ENCODE measurements at places on chromosomes 12 and 14.

DNA sequence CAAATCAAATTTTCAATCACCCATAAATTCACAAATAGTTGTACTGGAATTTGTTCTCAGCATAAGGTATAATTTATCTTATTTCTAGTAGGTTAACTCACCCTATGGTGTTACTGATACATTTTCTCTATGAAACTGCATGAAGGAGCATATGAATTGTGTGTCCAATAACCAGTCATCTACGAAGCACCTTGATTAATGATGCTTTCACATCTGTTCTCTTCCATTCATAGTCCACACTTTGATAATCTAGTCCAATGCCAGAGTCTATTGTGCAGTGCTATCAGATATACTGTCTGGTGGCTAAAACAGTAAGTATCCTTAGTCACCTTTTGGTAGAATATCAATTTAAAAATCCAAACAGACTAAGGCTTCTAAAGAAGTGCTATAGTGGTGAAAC, 876.0 kb downstream of the RPS29 start:
- DNase-seq = no peak

- DNase-seq = no peak
Measured at GRCh38 chr12:49294804-49295081, 204 bp upstream of the PRPH start.

GRCh38 chr12:99767809-99768208, 120.3 kb downstream of the GARIN6 start:
- DNase-seq = no peak

GRCh38 chr12:98373025-98373554, 142.3 kb upstream of the TMPO start:
- DNase-seq = peak; percentile 13

DNA sequence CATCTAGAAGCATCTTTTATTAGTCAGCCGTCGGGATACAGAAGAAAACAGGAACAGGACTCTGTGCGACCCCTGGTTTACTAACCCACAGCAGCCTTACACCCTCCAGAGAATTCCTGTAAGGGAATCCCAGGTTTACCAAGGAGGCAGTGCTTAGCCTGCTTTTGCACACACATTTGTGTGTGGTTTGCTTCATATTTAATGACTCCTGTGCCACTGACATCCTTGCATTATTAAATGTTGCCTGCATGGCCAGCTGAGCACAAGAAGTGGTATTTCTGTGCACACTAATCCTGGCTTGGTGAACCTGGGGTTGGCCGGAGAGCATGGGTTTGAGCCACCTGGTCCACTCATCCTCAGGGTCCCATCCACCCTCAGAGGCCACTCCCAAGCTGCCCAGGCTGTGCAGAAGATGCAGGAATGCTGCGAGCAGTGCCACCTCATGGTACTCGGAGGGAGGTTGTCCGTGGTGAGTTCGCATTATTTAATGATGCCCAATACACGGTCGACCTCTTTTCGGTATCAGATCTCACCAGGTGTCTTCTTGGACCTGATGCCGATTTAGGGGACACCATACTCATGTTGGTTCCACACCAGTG, 152.4 kb upstream of the RTL1 start:
- DNase-seq = no peak

- DNase-seq = peak; percentile 72
Measured at GRCh38 chr12:51911307-51911706, 4.0 kb downstream of the ACVRL1 start.

DNA sequence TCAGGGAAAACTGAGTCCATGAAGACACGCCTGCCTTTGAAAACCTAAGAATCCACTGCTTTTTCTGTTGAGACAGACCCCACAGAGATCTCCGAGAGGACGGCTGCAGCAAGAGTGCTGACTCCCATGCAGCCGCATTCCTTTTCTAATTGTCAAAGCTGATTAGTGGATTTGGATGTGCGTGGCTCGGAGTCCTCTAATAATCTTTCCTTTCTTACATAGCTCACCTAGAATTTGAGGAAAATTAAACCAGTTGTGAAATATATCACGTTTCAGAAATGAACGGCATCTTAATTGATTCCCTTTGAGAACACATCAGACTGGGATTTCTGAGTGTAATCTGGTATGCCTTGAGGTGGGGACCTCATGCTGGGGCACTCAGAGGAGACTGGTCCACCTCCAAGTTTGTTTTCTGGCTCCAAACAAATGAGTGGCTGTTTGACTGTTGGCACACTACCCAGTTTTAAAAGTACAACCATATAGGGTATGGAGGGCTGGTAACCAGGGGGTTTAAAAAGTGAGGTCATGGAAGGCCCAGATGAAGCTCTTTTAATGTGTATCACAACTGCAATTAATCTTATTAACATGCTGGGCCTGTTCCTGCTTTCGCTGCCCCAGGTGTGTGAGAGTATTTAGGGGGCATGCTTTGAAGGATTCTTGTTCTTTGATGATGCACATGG, 63.3 kb downstream of the RASSF3 start:
- DNase-seq = no peak

DNA sequence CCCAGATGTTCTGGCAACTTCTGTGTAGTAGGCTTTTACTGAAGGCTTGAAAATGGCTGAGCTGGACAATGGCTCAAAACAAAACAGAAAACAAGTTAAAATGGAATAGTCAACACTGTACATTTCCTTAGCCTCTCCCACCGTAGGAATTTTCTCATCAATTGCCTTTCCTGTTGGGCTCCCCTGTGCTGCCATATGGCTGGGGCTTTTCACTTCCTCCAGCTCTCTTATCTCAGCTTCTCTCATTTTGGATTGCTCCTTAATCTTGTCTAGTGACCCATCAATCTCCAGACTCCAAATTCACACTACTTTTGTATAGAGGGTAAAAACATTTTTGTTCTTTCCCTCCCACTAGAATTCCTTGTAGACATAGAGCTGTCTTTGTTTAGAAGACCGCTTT, 50.4 kb upstream of the RPH3A start:
- no peak for DNase-seq

GRCh38 chr12:115752156-115752555, 525.3 kb downstream of the MED13L start:
- DNase-seq = no peak

DNA sequence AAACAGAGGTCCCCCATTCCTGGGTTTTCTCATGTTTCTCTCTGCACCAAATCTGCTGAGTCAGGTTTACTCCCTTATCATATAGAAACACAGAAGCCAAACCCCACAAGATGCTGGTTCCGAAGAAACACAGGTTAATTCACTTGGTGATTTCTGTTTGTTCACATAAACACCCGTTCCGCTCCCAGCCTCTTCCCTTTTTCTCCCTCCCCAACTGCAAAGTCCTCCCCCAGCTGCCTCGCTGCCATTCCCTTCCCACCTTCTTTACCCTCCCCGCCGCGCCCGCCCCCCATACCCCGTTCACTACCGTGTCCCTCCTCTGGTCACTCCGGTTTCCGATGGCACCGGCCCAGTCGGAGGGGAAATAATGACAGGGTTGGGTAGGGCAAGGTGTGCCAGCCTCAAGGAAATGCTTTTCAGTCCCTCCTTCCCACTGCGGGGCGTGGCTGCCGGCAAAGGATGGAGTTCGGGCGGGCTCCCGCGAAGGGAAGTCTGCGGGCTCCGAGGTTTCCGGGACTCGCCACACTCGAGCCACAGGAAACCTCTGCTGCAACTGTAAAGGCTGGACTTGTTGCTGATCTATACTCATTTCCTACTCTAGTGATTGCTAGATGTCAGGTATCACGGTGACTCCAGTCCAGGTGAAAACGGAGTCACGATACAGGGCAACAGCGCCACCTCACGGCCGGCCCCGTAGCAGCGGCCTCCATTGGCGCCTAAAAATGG, at the start of gene STYK1:
TSS of gene STYK1 (minus strand) at position 394 of the 726 bp plus-strand sequence. CDS start 39,434 bp downstream, outside the sequence.
- DNase-seq = peak; percentile 26

GRCh38 chr14:88297306-88297705, 25.8 kb downstream of the KCNK10 start:
- peak; percentile 27 for DNase-seq

GRCh38 chr14:75521415-75522199, 662 bp upstream of the BATF start:
- DNase-seq = no peak

DNA sequence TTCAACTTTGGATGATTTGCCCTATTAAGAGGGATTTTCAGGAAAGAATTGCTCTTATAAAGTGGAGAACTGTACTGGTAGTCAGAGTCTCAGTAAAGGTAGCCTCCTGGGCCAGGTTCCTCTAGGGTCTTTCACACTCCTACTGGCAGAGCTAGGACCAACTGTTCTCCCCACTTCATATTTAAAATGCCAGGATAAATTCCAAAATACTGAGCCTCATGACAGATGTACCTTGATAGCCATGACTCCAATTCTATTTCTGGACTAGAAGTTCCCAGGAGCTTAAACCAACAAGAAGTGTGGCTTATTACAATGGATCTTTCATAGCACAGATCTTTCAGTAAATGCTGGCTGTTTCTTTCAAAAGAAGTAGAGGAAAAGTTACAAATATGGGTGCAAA, 126.5 kb downstream of the C12orf75 start:
- DNase-seq = no peak

GRCh38 chr12:89768586-89769482, 60.2 kb upstream of the ATP2B1 start:
- peak; percentile 95 for DNase-seq

DNA sequence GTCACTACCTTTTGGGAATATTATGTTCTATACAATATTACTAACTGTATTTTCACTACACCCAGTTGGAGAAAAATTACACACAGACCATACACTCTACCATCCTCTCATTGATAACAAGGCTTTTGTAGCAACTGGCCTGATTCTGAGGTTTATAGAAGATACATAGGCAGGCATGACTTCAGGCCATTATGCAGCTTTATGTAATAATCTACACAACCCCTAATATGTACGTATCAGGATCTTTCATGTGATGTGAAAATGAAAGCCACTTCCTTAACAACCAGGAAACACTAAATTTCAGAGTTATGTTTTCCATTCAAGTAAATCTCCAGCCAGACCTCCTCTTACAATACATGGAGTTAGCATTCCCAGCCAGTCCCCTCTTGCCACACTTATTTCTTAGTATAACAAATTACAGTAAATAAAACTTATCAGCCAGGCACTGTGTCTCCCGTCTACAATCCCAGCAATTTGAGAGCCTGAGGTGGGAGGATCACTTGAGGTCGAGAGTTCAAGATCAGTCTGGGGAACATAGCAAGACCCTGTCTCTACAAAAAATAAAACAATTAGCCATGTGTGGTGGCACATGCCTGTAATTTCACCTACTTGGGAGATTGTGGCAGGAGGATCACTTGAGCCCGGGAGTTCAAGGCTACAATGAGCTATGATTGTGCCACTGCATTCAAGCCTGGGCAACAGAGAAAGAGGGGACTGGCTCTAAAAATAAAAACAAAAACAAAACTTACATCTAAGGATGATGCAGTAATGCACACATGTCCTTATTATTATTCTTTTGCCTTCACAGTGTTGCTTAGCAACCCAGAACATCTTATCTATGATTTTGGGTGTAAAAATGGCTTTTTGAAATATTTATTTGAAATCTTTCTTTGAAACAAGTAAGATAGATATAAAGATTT, 10.4 kb upstream of the OSBPL8 start:
- peak; percentile 36 for DNase-seq

- DNase-seq = peak; percentile 10
Measured at GRCh38 chr12:71610031-71610795, 53.4 kb downstream of the ZFC3H1 start.

DNA sequence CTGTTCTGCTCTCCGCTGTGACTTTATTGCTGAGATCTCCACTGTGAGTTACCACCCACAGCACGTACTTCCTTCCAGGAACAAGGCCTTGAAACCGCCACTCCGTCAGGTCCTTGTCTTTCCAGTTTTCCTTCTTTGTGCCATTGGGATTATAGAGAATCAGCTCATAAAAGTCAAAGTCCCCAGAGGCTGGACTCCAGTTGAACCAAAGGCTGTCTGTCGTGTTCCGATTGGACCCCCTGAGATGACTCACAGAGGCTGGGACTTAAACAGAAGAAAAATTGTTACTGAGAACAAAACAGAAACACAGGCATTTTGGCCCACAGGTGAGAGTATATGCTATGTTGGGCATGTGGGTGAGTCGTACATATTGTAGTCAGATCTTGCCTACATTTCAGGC, 76.6 kb downstream of the PTPRB start:
- no peak for DNase-seq

GRCh38 chr12:55330446-55330845, at the start of gene OR6C3:
Gene OR6C3 (plus strand): TSS chr12:55330746. CDS start chr12:55331701, 955 bp downstream.
- DNase-seq = no peak

DNA sequence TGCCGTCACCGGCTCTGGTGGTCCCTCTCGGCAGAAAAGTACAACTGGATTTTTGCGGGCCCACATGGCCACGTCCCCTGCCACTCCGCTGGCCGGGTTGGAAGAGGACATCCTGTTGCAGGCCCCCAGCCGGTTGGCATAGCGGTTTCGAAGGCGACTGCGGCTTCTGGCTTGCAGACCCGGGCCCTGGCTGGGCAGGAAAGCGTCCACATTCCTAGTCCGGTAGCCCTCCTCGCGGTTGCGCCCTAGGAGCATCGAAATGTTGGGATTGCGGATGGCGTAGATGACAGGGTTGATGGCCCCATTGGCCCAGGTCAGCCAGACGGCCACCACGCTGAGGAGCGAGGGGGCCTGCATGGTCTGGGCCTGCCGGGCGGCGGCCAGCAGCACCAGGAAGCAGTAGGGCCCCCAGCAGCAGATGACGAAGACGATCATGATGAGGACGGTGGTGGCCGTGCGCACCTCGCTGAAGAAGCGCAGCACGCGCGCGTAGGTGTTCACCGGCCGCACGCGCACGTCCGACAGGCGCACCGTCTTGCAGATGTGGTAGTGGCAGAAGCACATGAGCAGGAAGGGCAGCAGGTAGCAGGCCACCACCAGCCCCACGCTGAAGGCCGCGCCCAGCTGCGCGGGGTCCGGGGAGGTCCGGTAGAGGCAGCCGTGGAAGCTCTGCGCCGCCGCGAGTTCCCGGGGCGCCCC, 1.2 kb downstream of the GPR135 start:
- no peak for DNase-seq

GRCh38 chr12:586318-587071, 76.8 kb downstream of the NINJ2 start:
- peak; percentile 64 for DNase-seq

- DNase-seq = no peak
Measured at GRCh38 chr12:12939888-12940287, 12.1 kb downstream of the GPRC5D start.

GRCh38 chr14:78737601-78738000, 567.4 kb downstream of the NRXN3 start:
- no peak for DNase-seq

GRCh38 chr12:52173526-52173925, 18.3 kb downstream of the KRT80 start:
- no peak for DNase-seq

DNA sequence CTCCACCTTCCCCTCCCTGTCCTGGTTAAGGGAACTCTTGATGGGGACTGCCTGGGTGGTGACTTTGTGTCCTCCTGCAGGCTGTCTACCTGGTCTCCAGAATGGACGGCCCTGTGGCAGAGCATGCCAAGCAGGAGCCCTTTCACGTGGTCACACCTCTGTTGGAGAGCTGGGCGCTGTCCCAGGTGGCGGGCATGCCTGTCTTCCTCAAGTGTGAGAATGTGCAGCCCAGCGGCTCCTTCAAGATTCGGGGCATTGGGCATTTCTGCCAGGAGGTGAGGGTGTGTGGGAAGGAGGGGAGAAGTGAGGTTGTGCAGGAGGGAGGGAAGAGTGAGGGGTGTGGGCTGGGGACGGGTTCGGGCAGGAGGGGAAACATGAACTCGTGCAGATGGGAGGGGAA, 5.7 kb downstream of the SDSL start:
- DNase-seq = no peak

GRCh38 chr14:85579942-85580341, 50.0 kb downstream of the FLRT2 start:
- DNase-seq = no peak
